ENCODE measurements at places on chromosomes 3 and 15.

- no peak for DNase-seq
These were observed 239.3 kb downstream of the FEZF2 start for GRCh38 chr3:62134061-62134496.

DNA sequence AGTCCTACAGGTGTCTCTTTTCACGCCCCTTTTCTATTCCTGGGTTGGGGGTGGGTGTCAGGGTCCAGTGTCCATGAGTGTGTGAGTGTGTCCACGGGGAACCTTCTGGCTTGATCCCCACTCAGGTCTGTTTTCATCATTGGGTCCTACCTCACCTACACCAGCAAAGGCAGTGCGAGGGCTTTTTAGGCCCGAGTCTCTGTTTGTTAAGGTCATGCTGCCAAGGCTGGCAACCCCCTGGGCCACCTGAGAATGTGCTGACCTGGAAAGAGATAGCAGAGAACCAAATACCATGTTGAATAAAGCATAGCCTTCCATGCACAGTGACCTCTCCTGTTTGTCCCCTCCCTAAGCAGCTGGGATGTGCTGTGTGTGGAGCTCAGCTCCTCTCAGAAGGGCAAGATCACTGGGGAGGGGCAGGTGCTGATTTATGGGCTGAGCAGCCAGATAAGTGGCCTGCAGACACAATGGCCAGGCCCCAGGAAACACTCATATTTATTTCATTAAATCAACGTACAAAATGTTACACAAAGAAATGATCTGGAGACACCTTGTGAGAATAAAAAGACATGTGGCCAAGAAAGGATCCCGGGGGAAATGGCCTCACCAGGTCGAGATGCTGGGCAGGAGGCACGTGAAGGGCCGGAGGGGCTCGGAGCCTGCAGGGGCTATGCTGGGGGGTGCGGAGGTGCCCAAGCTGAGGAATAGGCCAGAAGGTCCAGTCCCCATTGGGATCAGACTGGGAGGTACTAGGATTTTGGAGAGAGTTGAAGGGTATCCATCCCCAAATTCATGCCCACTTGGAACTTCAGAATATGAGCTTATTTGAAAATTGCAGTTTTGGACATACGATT lies 36.1 kb downstream of the RAB6B start:
- no peak for DNase-seq

DNA sequence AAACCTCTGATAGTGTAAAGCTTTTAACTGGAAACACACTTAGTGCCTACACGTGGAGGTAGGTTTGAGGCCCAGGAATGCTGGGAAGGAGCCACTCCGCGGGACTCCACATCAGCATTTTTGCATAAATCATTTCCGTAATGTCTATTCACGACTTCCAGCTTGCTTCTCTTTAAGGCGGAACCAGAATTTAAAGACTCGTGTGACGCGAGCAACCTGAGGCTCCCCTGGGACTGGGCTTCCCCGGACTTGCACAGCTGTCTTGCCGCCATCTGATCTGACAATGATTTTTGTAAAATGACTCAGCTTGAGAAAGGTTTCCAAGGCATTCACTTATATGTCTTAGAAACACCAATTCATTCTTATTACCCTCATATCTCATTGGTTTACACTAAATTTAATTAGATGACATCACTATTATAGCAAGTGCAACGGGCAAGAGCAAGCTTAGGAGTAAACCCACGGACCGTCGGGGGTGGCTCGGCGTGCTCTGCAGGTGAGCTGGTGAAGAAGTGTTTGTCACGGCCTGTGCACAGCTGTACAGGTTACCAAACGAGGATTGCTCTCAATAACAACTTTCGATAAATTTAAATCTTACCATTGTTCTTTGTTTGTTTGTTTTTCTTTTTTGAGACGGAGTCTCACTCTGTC lies 95.2 kb downstream of the CHSY1 start:
- DNase-seq = no peak

- DNase-seq = no peak
These were observed 139.8 kb downstream of the WDR76 start for GRCh38 chr15:43966646-43967045.

GRCh38 chr3:127628788-127629466 lies at the start of gene PODXL2:
TSS of gene PODXL2 (plus strand) at chr3:127629185. CDS start at chr3:127629220, 35 bp downstream.
- DNase-seq = no peak

DNA sequence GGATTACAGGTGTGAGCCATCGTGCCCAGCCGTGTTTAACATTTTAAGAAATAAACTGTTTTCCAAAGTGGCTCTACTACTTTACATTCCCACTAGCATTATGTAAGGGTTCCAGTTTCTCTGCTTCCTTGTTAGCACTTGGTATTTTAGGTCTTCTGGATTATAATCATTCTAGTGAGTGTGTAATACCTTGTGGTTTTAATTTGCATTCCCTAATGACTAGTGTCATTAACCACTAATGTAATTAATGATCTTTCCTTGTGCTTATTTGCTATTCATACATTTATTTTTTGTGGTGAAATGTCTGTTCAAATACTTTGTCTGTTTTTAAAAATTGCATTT lies 30.7 kb downstream of the ARIH2 start:
- DNase-seq = no peak

DNA sequence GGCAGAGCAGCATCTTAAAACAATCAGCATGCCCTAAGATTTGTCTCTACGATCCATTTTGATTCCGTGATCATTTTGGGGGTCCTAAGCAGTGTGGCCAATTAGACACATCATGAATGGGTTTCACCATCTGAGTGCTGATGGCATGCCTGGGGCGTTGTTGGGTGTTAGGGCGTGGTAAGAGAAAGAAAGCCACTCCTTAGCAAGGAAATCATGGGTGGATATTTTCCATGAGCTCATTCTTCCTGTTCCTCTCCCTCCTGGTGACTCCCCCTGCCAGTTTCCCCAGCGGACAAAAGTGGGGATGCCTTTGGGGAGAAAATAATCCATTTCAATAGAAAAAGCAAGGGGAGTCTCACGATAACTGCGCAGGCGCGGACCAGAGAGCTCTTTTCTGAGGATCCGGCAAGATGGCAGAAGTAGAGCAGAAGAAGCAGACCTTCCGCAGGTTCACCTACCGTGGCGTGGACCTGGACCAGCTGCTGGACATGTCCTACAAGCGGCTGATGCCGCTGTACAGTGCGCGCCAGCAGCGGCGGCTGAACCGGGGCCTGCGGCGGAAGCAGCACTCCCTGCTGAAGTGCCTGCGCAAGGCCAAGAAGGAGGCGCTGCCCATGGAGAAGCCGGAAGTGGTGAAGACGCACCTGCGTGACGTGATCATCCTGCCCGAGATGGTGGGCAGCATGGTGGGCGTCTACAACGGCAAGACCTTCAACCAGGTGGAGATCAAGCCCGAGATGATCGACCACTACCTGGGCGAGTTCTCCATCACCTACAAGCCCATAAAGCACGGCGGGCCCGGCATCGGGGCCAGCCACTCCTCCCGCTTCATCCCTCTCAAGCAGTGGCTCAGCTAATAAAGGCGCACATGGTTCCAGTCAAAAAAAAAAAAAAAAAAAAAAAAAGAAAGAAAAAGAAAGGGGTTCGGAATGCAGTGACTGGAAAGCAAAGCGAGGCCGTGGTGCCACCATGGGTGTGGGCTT lies 301.8 kb downstream of the LRTM1 start:
- DNase-seq = no peak

GRCh38 chr15:59819092-59819491 lies 130.0 kb upstream of the BNIP2 start:
- no peak for DNase-seq

DNA sequence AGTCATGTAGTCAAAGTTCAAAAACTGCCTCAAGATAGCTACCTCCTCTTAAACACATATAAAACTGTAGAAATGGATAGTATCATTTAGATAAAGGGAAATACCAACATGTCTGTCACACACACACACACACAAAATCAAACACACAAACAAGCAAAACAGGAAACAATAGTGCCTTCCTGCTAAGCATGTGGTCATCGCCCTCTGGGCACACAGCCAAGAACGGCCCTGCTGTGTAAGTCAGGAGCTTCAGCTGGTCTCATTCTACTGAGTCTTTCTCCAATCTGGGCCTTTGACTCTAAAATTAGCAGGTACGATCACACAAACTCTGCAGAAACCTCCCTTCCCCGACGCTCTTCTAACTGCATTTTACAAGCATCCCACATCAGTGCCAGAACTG lies 272.2 kb upstream of the CHRNA7 start:
- DNase-seq = no peak

GRCh38 chr3:64870876-64871646 lies 183.3 kb upstream of the ADAMTS9 start:
- no peak for DNase-seq

GRCh38 chr15:47843124-47843663 lies 125.9 kb downstream of the SEMA6D start:
- DNase-seq = no peak
